ENCODE measurements at places on chromosomes 1 and 21.

DNA sequence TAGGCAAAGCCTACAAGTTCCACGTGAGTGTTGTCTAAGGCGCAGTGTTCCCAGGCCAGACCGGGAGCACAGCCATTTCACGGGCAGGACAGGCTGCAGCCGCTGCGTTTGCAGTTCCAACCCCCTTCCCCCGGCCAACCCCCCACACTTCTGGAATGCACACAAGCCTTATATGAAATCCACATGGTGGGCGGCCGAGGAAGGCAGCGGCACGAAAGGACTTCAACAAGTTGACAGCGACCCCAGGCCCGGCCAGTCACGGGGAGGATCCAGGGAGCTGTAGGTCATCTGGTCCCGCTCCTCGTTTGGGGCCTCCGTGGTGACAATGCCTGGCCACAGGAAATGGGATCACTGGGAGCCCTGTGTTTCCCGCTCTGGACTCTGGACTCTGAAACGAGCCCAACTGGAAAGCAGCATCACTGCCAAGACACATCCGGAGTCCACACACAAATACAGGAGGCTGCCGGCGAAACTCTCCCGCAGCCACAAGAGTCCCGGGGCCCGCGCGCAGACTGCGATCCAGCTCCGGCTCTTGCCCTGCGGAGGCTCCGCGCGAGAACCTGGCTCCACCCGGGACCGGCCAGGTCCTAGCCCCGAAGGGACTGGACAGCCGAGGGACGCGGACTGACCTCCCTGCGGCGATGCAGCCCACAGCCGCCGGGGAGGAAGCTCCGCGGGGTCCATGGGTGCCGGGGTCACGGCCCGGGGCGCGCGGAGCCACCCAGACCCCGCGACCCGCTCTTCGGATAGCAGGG is 794 bp downstream of the NID1 start:
- DNase-seq = peak; percentile 6

- DNase-seq = peak; percentile 59
Measured at GRCh38 chr1:27111626-27112573, 43.0 kb downstream of the SLC9A1 start.

DNA sequence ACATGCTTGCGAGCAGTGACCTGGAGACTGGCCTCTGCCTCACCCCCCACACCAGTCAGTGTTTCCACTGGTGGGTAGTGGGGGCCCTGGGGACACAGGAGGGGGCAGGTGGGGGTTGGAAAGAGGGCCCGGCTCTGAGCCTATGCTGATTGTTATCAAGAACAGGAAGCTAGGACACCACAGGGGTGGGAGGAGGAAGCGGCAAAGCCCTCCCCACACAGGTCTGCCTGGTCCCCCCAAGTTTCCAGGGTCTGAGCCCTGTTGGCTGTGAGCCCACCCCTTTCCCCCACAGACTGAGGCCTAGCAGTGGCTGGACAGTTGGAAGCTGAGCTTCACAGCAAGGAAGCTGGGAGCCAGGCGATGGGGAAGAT is 1.6 kb upstream of the PTPN7 start:
- DNase-seq = peak; percentile 40

- DNase-seq = no peak
Measured at GRCh38 chr1:172179918-172180317, 240.6 kb upstream of the C1orf105 start.

DNA sequence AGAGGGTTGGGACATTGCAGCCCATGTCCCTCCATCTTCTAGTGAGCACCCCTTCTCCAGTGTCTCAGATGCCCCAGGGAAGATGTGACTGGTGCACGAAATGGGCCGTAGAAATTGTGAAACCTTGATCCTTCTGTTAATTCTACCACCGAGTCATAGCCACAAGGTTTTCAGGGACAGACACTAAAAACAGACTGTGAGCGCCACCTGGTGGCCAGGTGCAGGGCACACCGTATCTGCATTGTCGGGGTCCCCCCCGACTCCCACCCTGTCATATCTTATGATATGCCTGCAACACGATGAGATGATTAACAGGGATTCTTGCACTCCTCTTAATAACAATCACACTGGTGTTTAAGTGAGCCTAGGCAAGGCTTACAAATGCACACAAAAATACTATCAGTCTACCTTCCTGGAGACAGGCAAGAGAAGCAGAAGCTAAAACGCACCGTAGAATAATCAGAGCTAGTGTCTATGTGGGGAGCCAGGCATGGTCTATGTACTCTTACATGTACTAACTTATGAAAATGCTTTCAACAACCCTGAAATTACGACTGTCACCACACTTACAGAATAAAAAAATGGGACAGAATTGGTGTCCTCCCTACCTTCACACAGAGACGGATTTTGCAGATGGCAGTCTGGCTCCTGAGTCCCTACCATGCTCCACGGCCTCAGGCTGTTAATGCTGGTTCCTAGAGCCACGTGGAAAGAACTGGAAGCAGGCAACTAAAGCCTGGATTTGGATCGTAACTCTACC is 57.9 kb downstream of the FHAD1 start:
- DNase-seq = peak; percentile 74

DNA sequence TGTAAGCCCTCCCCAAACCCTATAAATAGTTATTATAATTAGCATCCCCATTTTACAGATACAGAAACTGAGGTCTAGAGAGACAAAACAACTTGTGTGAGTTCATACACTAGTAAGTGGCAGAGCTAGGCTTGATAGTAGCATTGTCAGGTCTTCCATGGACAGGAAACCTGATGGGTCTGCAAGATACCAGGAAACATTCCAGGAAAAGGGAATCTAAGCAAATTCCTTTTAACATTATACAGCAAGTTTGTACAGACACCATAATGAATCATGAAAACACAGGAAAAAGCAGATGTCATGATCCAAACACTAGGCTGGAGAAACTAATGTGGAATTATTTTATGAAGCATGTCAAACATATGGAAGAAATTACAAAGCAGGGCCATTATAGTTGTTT is 89.1 kb upstream of the KCNK2 start:
- DNase-seq = no peak

DNA sequence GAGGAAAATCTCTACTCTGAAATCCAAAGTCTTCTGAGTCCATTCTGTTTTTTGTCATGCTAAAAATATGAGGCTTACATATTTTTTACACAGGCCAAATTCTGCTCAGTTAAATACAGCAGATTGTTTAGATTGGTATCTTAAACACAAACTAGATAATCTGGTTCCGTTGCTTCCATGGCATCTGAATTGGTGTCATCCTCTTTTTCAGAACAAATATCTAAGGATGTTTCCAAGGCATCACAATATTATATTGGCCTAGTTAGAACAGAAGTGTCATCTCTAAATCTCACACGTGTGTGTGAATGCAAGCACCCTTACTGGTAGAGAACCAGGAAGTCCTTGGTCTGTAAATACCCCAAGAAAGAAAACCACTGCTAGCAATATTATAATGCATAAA is 151.2 kb downstream of the NRIP1 start:
- DNase-seq = no peak

GRCh38 chr1:48039088-48040054 is 42.2 kb upstream of the TRABD2B start:
- no peak for DNase-seq

DNA sequence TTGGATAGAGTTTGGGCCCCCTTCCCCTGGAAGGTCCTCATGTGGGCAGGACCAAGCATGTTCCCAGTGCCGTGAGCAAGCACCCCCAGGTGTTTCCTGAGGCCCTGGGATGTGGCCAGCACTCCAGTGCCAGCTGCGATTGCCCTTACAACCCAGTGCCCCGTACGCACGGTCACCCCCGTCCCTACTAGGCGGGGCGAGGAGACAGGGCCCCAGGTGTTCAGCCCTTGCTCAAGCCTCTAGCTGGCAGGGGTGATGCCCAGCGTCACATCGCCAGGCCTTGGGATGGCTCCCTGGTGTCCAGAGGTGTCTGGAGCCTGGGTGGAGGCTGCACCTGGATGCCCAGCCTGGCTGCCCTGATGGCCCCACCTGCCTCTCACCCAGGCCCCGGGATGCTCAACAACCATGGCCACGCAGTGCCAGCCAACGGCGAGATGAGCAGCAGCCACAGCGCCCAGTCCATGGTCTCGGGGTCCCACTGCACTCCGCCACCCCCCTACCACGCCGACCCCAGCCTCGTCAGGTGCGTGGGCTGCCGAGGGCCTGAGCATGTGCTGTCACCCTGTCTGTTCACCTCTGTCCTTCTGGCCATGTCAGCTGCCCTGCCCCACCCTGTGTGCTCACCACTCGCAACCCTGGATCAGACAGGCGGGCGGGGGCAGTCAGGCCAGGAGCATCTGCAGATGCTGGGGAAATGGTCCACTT is 21.6 kb upstream of the CCDC27 start:
- no peak for DNase-seq

- no peak for DNase-seq
Measured at GRCh38 chr21:41598561-41599431, 90.8 kb upstream of the TMPRSS2 start.

- DNase-seq = no peak
Measured at GRCh38 chr1:214318356-214318755, 37.4 kb downstream of the SMYD2 start.

- DNase-seq = no peak
Measured at GRCh38 chr1:227004796-227005195, 64.7 kb downstream of the COQ8A start.

DNA sequence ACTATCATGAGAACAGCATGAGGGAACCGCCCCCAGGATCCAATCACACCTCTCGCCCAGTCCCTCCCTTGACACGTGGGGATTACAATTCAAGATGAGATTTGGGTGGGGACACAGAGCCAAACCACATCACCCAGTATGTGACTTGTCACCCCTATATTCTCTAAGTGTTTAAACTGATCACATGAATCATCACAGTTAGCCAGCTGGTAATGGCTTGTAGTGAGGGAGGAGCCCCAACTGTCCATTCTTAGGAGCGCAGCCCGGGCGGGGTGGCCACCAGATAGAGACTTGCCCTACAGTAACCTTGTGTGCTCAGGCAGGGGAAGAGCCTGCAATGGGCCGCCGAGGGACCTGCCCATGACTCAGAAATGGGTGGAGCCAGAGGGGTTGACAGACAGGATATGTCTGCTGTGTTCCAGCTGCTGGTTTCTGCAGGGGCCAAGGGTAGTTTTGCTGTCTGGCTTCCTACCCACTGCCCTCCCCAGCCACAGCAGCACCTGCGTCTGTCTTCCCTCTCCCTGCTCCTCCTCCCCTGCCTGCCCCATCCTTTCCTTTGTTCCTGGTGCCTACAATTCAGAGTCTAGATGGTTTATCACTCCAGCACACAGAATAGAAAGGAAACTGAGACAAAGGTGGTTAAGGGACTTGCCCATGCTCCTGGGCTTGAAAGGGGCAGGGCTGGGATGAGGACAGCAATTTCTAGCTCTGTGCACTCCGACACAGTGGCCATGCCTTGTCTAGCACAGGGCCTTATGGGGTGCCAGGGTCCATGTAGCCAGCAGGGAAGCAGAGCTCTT is 9.2 kb downstream of the ABCG1 start:
- peak; percentile 79 for DNase-seq

DNA sequence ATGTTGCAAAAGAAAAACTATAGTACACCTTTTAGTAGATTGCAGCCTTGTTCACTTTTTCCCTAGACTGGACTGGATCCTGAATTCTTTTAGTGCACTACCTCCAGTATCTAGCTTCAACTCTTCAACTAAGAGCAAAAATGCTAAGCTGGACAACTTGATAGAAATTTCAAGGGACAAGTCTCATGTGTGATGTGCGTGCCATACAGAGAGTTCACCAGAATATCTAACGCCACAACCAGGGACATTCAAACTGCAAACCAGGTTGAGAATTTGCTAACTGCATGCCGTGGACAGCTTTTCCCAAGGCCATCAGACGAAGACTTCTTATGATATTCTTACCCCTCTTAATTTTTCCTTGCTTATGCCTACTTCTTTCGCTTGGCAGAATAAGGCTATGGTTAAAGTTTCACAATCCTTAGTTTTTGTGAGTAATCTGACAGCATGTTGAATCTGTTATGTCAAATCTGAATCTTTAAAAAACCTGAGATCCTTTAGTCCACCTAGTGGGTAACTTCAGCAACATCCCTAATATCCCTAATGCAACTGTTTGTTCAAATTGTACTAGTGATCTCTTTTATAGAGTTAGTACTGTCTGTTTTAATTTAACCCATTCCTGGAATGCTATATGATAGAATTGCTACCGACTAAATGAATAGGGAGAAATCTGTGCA is 66.4 kb downstream of the DDAH1 start:
- no peak for DNase-seq

- DNase-seq = peak; percentile 7
Measured at GRCh38 chr1:10033359-10033845, 644 bp downstream of the UBE4B start.

- no peak for DNase-seq
Measured at GRCh38 chr21:19433623-19434022, 1030.0 kb upstream of the TMPRSS15 start.

- DNase-seq = peak; percentile 50
Measured at GRCh38 chr1:113759333-113760101, at the start of gene PHTF1. PHTF1 (minus strand) TSS chr1:113759486; CDS start chr1:113758703, 783 bp downstream.

- DNase-seq = no peak
Measured at GRCh38 chr1:100943533-100943932, 47.6 kb downstream of the SLC30A7 start.

GRCh38 chr1:118993700-118994026 is 5.5 kb upstream of the TBX15 start:
- no peak for DNase-seq

Measured in stimulated activated CD4-positive, alpha-beta T cell treated with anti-CD3 and anti-CD28 coated beads, Interleukin-4, amount 100 ng/mL, for 48 hours (primary cell).